ENCODE measurements at places on chromosomes 3 and 15.

DNA sequence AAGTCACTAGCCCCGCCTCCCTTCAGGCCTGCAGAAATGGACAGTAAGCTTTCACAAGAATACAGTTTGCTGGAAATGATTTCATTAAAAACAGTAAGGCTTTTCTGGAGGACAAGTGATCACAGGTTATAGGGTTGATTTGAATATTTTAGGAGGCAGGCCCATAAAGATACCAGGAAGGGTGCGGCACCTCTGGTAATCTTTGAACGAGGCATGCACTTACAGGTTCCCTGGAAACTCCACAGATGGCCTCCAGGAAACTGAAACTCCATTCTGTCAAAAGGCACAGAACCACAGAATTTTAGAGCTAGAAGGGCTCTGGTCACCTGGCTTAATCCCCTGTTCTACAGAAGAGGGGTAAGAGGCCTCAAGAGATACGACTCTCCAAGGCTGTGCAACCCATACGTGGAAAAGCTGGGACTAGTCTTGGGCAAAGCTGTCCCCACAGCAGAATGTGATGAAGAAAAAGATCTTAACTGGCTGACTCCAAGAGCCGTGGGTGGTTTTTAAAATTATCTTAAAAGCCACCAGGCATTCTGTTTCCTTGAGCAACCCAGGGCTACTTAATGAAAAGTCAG is 1.2 kb downstream of the STARD5 start:
- no peak for DNase-seq

DNA sequence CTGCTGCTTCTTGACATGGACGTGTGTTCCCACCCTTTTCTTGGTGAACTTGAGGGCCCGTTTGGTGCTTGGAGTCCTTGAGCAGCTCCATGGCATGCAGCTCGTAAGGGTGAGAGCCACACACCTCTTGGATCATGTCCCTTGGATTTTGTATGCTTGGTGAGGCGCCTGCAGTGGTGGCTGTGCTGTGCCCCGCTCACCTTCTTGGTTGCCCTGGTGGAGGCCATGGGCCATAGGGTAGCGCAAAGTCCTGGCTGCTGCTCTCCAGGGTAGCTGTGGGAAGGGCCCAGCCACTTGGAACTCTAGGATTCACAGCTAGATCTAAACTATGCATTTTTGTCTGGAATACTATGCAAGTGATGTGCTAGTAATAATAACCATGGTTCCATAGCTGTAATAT is 26.7 kb upstream of the DPPA4 start:
- DNase-seq = no peak

- no peak for DNase-seq
Observed at GRCh38 chr15:58553365-58553918, 121.7 kb downstream of the LIPC start.

- no peak for DNase-seq
Observed at GRCh38 chr15:37898362-37898761, 36.1 kb upstream of the TMCO5A start.

DNA sequence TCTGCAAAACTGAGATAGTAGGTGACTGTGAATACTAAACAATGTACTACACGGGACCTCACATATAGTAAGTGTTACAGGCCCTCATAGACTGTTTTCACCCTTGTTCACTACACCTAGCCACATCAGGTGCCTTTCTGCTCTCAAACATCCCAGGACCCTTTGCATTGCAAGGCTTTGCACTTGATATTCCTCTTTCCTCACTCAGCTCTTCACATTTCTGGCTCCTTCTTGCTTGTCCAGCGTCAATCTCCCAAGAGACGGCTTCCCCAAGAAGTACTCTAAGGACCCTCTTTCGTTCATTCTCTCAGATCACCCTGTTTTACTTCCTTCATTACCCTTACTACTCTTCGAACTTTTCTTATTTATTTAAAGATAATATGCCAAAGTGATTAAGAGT is 10.0 kb downstream of the DENND4A start:
- no peak for DNase-seq

DNA sequence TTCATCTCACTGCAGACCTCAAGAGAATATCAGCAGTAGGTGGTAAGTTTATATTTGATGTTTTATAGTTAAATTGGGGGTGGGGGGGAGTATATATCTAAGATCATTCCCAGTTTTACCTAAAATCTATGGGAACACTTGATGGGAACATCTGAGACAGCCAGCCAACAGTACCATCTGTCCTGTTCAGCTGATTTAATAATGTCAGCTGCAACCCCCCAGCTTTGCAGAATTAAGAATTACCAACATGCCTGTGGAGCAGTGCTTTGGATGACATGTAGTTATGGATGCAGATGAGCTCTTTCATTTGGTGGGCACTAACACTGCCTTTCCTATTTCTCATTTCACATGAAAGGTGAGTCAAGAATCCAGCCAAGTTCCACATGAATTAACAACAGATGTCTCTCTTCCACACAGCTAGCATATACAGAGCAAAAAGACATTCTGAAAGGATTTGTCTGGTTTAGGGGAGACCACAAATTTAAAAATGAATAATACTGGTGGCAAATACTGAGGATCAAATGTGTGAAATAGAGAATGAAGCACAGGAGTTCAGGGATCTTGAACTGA is 76.2 kb downstream of the SETD5 start:
- DNase-seq = no peak

DNA sequence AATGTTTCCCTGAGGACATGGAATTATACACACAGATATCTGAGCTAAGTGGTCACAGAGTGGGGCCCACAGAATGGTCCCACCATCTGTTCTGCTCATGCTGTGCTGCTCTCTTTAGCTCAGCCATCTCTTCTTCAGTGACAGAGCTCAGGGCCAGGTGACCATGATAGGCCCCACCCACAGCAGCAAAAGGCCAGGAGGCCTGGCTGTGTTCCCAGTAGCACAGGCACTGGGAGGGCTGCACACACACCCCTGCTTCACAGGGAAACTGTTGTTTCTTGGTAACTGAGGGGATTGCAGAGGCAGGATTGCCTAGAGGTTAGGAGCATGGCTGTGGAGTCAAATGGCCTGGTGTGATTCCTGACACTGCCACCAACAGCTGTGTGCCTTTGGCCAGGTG is 4.8 kb upstream of the FBXW12 start:
- no peak for DNase-seq
